ENCODE measurements at places on chromosomes 11 and 22. TPM values are rescaled to one million over a fixed set of nuclear protein-coding genes. Genes with fewer than 3 reads are reported as not detected.
A peak's percentile ranks its signal among the peaks of the same experiment; 100 is the strongest.

DNA sequence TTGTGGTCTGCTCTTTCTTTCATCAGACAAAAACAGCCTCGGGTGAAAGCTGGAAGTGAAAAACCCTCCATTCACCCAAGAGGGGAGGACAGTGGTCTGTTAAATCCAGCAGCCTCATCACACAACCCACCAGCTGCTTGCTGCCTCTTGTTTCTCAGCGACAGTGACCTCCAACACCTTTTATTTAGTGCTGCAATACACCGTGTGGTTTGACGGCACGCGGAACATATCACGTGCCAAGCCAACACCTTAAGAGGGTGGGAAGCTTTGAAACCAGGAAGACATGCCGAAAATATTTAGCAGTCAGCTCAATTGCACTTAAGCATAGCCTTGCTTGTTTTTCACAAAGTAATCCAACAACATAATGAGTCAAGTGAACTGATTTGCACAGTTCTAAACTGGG, 39.8 kb upstream of the POGLUT3 start:
- no peak for DNase-seq

DNA sequence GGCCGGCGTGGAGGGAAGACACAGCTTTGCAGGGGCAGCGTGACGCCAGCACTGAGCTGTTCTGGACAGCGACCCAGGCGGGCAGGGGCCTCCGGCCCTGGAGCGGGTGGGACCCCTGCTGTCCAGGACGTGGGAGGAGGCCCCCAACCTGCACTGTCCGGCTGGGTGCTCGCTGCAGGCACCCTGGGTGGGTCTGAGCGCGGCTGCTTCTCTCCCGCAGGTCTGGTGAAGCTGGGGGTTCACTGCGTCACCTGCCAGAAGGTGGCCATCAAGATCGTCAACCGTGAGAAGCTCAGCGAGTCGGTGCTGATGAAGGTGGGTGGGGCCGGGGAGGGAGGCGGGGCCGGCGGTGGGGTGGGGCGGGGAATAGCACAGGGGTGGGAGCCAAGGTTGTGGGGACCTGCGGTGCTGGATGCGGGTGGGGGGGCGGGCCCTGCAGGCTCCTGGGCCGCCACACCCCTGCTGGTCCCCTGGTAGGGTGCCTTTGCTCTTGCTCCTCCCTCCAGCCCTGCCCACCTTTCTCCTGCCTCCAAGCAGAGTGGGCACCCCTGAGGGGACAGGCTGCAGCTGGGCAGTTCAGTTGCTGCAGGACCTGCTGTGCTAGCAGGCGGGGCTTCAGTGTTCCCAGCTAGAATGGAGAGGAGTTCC, 46.2 kb downstream of the BRSK2 start:
- DNase-seq: no peak

The PRDM10 gene
- total RNA-seq: 11.5 TPM

DNA sequence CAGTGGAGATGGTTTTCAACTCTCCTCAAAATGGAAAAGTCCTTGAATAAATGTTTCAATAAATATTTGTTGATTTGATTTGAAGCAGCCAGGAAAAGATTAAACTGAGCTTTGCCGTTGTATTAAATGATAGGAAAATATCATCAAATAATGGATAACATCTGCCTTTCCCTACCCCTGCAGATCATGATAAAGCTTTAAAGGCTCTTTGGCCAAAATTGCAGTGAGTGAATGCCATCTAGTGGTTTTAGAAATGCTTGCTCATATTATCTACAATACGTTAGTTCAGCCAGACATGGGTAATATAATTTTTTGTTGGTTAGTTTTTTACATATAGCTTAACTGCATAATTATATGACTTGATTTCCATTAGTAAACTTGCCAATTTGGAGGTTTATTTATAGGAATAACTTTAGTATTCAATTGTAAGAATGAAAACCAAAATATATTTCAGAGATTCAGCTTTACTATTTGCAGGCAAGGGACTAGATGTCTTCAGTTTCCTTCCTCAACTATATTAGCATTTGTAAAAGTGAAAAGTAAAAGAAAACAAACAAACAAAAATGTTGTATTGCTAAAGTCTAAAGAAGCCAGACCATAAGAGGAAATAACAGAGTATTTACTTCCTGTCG, 159.2 kb downstream of the MSANTD4 start:
- peak; percentile 33 for DNase-seq

DNA sequence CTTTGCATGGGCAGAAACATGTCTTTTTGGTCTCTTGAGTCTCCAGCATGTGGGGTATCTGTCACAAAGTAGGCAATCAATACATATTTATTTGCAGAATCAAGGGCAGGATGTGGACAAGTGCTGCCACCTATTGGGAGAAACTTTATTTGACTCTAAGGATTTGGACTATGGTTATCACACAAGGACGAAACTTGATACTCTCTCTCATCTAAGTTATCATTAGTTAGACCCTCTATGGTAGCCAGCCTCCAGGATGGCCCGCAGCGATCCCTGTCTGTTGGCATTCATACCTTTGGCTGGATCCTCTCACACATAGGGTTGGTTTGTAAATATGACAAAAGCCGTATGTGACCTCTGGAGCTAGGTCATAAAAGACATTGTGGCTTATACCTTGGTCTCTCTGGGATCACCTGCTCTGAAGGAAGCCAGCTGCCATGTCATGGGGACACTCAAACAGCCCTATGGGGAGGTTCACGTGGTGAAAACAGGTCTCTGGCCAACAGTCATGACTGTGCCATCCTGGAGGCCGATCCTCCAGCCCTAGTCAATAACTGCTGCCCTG, 1.1 kb upstream of the FBXO7 start:
- peak; percentile 67 for DNase-seq

- DNase-seq: no peak
Observed at GRCh38 chr11:20453657-20454316, 66.3 kb downstream of the PRMT3 start.

GRCh38 chr11:35541621-35542375, 16.4 kb upstream of the PAMR1 start:
- no peak for DNase-seq

DNA sequence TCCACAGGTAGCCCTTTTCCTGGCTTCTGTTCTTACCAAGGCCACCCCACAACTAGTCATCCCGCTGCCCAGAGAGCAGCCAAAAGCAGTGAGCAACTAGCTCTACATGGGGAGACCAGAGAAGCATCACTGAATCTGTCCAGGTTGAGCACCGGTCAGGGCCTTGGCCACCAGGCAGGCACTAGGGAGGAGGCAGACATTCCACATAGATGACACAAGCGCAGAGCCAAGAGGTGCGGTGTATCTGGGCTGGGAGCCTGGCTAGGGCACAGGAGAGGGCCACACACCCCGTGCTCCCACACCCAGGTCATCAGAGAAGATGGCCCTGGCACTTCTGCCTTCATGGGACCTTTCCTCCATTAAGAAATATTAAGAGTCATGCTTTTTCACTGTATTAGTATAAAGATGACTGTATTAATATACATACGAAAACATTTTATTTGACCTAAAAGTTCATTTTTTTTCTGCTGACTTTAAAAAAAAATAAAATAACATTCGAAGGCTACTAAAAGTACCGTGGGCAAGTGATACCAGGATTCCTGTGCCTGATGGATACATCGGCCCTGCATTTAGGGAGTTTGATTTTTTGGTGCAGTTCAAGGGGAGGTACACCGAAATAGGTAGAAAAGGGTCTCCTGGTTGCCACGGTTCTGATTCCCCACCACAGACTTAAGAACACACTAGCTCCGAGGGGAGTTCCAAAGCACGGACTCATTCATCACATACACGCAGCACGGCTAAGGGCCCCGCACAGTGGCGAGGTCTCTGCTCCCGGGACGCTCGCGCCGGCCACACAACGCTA, 1.2 kb downstream of the DGCR2 start:
- no peak for DNase-seq

DNA sequence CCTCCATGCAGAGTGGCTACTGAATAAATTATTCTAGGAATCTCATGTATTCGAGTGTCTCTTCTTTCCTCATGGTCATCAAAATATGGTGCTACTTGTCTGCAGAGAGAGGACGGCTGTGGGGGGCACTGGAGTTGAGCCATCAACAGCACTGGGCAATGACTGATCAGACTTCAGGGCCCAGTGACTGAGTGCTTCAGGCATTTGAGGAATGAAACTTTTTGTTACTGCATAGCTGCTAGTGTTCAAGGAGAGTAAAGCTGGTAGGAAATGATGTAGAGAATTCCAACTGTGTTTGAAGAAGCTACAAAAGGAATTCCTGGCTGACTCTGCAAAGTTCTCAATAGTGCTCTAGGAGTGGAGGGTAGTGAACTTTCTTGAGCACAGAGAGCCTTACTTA, 277.7 kb downstream of the CADM1 start:
- no peak for DNase-seq

DNA sequence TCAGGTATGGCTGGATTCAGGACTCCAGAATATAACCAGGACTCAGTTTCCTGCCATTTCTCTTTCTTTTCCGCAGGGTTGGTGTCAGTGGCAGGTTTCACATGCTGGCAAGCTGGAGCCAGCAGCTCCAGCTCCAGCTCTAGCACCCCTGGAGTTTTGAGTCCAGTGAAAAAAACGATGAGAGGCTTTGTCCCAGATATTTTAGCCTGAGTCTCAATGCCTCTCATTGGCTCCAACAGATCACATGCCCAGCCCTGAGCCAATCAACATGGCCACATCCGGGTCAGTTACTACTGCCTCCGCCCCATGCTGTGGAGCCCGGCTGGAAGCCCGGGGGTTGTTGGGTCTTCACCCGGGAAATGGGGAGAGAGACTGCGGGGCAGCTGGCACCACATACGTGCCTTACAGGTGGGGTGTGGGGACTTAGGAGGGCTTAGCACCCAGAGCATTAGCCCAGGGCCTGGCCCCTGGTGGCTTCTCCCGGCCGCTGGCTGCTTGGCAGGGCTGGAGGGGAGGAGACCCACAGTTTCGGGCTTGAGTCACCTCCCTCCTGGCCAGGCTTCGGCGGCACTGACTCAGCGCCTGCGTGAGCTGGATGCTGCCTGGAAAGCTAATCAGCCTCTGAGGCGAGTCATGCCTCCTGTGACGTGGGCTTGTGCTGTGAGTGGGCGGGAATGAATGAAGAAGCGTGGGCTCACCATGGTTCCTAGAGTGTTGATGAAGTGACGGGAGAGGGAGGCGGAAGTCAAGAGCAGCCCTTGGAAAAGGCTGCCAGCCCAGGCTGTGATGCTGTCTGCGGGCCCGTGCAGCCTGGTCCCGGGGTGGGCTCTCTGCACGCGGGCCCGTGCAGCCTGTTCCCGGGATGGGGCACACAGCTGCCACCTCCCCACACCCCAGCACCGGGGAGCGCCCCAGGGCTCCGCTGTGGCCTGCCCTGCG, 15.3 kb upstream of the MRTFA start:
- DNase-seq: peak; percentile 76

The RIBC2 gene
- not detected for total RNA-seq

- DNase-seq: no peak
Observed at GRCh38 chr22:22392131-22392530, 116.4 kb downstream of the ZNF280B start.

DNA sequence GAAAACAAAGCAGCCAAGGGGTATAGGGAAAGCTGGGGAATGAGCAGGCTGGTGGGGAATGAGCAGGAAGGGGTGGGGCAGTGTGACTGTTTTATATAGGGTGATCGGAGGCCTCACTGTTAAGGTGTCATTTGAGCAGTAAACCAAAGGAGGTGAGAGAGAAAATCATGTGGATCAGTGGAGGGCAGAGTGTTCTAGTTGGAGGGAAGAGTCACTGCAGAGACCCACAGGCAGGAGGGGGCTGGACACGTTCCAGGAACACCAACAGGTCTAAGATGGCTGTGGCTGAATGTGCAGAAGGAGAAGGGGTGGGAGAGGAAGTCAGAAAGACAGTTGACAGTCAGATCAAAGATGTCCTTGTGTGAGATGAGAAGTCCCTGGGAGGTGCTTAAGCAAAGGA, 103.8 kb downstream of the ENTHD1 start:
- no peak for DNase-seq

GRCh38 chr22:44200855-44201550, 20.3 kb downstream of the PARVG start:
- no peak for DNase-seq

The FOLR2 gene
- not detected for total RNA-seq

DNA sequence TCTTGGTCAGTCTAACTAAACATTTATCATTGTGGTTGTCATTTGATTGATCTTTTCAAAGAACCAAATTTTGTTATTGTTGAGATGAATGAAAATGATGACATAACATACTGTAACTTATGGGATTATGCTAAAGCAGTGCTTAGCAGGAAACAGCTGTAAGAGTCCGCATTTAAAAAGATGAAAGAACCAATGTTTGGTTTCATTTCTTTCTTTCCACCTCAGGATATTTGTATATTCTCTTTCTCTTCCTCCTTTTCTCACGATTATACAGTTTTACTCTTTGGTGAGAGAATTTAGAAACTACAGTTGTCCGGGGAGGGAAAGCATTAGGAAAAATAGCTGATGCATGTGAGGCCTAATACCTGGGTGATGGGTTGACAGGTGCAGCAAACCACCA, 23.1 kb downstream of the PIH1D2 start:
- no peak for DNase-seq

DNA sequence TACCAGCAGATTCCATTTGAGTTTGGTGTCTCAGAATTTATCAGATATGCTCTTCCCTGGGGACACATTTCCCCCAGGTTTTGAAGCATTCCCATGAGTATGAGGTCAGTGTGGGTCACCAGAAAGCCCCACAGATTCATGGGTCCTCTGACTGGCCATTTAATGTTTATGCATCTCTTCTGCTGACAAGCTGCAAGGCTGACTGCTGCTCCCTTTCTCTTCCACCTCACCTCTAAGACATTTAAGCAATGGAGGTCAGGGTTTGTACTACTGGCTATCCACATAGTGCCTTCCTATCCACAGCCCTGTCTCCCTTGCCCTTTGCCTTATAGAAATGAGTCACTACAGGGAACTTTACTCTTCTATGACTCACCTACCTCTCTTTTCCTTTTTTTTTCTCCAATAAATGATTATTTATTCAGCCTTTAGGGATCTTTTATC, 106.0 kb upstream of the TIMP3 start:
- DNase-seq: no peak

DNA sequence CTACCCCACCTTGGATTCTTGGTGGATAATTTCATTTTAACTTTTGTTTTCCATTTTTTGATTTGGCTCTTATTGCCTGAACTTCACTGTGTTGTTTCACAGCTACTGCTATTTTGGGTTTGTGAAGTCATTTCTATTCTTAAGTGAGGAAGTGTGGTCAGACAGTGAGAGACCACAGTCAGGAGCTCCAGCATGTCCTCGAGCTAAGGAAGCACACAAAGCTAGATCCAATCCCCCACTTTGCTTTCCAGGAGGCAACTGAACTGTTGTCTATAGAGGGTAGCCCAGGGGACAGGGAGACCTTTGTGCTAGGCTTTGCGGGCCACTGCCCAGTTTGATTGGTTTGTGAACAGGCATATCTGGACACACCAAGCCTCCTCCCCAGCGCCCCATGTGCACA, 251.8 kb upstream of the KIRREL3 start:
- no peak for DNase-seq

The NPAS4 gene
- not detected for total RNA-seq

DNA sequence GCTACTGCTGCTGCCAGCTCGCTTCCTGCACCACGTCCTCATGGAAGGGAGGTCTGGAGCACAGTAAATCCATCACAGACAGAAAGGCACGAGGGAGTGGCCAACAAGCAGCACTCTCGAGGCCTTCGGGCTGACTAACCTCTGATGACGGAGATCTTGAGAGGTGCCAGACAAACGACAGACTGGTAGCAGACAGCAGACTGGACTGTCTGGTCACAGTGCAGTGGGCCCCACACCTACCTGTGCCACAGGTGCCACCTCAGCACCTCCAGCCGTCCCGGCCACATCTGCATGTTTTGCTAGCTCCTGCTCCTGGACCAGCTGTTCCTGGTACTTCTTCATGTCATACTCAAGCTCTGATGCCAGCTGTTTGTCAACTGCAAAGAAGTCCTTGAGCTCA, 64.1 kb downstream of the NCAPD3 start:
- no peak for DNase-seq

- no peak for DNase-seq
Observed at GRCh38 chr22:30381264-30381663, 5.9 kb downstream of the RNF215 start.

The KRTAP5-8 gene
- total RNA-seq: not detected

The LMO1 gene
- not detected for total RNA-seq
